ENCODE measurements at places on chromosomes 2 and 18.

DNA sequence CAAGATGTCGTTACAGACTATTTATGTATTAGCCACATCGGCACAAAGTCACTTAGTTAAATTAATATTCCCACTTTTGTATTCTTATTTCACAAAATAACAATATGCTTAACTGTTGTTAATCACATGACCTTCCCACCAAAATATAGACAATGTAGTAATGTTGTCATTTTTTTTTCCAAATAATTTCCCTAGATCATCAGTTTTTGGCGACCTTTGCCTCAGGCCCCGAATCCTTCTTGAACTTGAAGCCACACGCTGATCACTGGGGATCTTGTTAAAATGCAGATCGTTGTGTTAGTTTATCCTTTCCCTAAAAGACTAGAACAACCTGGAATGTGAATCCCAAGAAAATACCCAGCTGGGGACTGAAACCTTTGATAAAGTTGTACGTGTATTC lies 497.6 kb downstream of the SUCLG1 start:
- DNase-seq: no peak

DNA sequence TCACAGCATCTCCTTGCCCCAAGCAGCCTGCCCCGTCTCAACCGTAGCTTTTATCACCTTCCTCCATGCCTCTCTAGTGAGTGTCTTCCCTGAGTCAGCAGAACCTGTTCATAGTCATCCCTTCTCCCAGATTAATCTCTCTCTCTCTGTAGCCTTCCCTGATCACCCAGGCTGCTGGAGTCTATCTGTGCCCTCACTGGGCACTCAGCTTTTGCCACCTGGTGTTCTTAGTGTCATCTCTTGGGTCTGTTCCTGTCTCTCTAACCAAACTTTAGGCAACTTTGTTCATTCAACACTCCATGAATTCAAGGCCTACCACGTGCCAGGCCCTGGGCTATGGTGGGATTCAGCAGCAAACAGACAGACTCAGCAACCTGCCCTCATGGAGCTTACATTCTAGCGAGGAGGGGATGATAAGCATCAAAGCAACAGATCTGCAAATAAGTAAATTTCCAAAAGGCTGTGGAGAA lies 159.1 kb downstream of the SMAD7 start:
- DNase-seq: no peak

DNA sequence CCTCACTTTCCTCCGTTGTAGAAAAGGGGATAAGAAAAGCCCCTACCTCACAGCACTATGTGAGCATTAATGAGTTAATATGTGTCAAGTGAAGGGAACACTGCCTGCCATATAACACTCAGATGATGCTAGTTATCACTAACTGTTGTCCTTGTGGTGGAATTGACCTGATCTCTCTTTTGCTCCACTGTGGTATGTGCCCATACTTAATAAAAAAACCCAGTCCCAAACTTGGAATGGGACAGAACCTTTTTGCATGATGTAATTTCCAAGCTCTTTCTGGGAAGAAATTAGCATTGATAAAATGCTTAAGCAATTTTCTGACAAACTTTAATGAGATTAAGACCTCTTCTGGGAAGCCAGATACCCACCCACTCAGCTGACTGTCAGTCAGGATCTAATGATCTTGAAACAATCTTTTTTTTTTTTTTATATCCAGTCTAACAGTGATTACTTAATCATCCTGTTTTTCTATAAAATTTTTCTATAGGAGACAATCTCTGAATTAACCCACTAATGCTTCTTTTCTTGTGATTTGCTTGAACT lies 158.7 kb downstream of the ZBTB7C start:
- no peak for DNase-seq

DNA sequence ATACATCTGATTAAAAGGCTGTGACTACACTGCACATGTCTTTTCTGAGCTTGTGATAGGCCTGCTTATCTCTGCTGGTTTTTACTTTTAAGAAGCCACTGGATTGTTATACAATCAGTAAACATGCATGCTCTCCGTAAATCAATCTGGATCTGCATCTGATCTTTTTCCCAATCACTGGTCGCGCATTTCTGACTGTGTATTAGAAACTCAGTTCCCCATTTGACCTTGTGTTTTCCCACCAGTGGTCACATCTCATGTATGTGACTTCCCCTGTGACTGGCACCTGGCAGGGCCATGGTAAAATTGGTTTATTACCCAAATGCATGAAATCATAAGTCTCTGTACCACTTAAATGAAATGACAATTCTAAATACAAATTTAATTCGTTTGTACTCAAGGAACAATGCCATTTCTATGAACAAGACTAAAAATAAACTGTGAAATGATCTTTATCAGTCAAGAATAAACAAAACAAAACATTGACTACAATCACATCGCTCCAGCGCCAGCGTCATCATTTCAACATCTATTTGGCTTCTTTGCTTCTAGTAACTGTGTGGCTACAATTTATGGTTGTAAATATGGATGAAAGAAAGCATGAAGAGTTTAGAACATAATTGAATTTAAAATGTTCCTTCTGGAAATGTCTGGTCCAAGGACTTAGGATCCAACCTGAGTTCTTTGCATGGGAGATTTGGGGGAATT lies 396.6 kb upstream of the TRIB2 start:
- DNase-seq: no peak

DNA sequence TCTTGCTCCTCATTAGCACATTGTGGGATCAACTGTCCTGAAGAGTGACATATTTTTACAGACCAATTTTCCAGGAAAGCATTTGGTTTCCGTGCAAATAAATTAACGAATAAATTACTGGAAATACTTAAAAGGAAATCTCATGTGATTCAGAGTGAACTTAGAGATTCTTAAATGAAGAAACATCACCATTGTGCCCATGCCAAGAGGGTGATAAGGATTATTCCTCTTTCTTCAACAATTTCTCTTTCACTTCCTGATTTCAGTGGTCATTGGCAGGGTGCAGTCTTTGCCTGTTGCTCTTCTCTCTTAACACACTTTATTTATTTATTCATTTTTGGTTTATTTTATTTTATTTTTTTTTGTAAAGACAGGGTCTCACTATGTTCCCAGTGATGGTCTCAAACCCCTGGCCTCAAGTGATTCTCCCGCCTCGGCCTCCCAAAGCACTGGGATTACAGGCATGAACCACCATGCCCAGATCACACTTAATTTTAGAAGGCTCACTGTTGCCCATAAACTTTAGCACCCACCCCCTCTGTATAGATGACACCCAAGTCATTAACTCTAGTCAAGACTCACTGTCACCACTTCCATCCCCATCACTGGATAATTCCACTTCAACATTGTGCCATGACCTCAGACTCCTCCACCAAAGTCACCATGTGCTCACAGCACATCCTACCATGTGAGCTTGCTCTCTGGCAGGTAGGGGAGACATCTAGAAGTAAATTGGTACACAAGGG lies 92.6 kb upstream of the CERS6 start:
- no peak for DNase-seq

DNA sequence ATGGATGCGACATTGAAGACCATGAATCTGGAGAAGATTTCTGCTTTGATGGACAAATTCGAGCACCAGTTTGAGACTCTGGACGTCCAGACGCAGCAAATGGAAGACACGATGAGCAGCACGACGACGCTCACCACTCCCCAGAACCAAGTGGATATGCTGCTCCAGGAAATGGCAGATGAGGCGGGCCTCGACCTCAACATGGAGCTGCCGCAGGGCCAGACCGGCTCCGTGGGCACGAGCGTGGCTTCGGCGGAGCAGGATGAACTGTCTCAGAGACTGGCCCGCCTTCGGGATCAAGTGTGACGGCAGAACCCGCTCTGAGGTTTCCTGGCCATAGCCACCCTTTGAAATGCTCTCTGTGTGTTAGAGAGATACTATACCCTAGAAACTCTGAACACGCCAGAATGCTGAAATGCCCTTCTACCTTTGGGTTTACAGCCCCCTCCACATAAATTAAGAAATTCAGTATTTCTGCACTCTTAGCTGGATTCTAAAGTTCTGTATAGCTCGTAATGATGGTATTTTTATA lies 659 bp downstream of the CHMP1B start:
- DNase-seq: no peak

DNA sequence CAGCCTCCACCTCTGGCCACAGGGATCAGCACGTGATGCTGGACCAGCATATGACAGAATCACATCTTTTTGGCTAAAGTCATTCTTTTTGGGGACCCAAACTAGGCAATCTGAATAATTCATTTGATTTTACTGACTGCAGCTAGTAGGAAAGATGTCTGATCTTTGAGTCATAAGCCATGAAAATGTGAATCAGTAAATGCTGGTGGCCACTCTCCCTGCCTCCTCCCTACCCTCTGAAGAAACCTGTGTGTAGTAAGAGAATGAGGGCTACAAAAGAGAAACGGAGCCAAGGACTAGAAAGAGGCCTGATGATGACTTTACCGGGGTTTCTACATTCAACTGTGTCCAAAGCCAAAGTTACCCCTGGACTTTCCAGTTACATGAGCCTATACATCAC lies 10.1 kb upstream of the LRPPRC start:
- DNase-seq: no peak

- no peak for DNase-seq
Observed at GRCh38 chr2:285531-285930, 2.4 kb downstream of the ALKAL2 start.

DNA sequence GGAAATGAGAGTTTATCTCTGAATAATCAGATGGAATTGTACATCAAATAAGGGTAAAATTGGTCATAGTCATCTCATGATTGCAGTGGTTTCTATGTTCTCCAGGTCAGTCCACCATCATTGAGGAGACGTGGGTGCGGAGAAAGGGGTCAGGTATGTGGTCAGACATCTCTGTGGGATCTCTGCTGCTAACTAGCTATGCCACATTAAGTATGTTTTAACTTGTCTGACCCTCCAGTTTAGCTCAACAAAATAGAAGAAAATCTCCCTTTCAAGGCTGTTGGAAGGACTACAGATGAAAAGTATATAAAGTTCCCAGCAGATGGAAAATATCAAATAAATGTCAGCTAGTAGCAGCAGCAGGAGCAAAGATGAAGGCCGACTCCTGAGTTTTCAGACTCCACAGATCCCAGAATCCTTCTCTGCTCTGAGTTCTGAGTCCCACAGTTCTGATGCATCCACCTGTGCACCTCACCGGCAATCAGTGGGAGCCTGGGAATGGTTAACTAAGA lies 106.6 kb upstream of the CYP1B1 start:
- DNase-seq: no peak

GRCh38 chr2:231931481-231931915 lies 5.3 kb upstream of the NPPC start:
- DNase-seq: no peak

DNA sequence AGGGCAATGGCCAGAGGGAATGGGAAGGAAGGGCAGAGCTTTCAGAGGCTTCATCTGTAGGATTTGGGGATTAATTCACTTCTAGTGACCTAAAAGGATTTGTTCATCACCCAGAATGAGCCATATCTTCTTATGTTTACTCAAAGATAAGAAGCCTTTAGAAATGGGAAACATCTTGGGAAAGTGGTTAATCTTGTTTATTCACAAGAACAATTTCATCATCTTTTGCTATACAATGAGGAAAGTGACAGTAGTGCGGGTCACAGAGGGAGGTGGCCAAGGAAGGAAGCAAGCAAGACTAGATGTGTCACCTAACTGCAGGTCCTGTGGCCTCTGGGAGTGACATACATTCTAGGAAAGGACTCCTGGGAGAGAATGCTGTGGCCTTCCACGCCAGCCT lies 140.4 kb upstream of the ALPP start:
- no peak for DNase-seq

- no peak for DNase-seq
Observed at GRCh38 chr2:85596026-85596333, 435 bp downstream of the RNF181 start.

DNA sequence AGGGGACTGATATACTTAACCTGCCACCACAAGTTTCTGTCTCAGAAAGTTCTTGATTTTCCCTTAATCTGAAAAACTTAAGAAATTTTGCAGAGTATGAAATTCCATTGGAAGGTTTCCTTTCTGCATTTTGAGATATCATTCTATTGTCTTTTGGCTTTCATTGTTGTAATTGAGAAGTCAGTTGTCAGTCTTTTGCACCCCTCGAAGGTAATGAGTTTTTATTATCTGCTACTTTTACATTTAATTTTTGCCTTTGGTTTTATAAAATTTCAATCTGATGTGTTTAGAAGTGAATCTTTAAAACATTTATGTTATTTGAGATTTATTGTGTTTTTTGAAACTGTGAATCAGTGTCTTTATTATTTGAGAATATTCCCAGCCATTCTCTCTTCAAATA lies 4.8 kb upstream of the IL36A start:
- no peak for DNase-seq

All from CMK (cell line).